Foreskin fibroblast (primary cell): ENCODE measurements at places on chromosomes 7 and 10.

DNA sequence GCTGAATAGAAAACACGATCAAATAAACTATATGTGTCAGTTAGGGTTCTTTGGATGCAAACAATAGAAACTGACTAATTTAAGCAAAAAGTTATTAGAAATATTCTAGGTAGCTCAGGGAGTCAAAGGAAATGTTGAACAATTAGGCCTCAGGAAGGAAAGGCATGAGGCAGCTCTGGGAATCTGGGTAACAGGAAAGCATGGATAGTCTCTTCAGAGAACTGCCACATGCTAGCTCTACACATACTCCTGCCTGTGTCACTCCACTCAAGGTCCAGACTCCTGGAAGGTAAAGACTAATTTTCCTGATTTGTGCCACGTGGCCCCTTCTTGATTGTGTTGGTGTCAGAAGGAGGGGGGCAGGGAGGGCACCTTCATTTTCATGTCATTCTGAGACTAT, 23.8 kb upstream of the PTTG1IP2 start:
- no peak for DNase-seq

GRCh38 chr10:118998183-118998582, 31.3 kb upstream of the NANOS1 start:
- DNase-seq = no peak

DNA sequence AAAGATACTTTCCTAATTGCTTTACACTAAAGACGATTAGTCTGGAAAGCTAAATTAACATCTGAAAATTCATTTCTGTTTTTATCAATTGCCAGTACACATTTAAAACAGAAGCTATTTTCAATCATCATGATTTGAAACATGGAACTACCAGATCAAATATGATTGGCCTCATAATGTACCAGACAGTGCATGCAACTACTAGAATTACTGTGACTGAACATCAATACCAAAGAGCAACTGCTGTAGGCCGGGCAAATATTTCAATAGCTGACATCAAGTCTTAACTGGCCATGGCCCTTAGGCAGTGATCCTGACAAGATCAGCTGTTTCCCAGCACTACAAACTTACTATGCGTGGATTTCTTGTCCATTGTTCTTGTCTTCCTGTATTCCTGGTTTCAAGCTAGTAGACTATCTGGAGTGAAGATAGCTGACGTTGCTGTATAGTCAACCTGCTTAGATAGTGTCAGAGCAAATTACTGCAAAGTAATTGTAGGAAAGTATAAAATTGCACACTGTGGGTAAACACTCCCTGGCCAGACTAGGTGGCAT, 21.7 kb upstream of the WNT16 start:
- DNase-seq = no peak

GRCh38 chr7:54864663-54865062, 105.7 kb upstream of the SEC61G start:
- no peak for DNase-seq

DNA sequence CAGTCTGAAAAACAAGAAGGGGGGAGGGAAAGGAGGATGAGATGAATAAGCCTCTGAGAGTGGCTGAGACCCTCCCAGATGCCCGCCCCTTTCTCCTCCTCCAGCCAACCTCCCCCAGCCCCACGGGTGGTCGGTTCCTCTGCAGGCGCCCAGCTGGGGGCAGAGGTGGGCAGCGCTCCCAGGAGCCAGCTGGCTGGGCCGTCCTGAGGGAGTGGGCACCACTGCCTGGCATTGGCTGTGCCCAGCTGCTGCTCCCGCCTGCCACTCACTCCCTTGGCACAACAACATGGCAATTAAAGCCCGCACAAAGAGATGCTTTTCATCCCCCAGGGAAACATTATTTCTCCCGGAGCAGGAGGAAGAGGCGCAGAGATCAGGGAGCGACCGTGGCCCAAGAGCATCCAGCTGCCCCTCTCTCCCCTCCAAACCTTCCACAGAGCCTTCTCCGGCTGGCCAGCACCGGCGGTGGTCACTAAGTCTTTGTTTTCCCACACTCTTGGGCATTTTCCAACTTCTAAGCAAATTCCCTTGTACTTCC, 107.2 kb downstream of the SPDYE5 start:
- no peak for DNase-seq

DNA sequence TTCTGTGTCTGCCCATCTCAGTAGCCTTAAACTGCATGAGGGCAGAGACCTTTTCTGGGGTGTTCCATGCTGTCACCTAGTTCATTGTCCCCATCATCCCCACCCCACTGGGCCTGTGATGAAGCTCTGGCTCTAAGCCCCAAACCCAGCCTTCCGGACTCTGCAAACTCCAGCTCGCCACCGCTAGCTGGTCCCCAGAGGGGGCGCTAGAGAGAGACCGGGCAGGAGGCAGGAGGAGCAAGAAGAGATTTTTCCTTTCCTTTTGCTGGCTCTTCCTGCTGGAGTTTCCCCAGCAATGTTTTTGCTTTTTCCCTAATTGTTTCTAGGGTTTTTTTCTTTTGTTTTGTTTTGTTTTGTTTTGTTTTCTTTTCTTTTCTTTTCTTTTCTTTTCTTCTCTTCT, 234.4 kb downstream of the TEX36 start:
- no peak for DNase-seq

DNA sequence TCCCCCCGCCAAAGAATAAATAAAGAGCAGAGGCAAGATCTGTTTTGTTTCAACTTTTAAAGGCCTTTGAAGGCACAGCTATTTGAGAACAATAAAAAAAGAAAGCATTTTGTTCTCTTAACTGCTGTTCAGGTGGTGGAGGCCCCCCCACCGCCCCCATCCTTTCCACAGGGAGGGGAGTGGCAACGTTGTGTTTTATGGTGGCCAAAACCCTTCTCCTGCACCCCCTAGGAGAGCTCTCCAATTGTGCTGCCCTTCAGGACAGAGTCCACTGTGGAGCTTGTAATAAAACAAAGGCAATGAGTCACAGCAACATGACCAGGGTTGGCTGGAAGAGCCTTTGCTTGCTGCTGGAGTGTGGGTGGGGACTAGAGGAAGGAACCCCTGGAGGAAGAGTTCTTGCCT, 987.9 kb downstream of the KCNMA1 start:
- DNase-seq = peak; percentile 80

DNA sequence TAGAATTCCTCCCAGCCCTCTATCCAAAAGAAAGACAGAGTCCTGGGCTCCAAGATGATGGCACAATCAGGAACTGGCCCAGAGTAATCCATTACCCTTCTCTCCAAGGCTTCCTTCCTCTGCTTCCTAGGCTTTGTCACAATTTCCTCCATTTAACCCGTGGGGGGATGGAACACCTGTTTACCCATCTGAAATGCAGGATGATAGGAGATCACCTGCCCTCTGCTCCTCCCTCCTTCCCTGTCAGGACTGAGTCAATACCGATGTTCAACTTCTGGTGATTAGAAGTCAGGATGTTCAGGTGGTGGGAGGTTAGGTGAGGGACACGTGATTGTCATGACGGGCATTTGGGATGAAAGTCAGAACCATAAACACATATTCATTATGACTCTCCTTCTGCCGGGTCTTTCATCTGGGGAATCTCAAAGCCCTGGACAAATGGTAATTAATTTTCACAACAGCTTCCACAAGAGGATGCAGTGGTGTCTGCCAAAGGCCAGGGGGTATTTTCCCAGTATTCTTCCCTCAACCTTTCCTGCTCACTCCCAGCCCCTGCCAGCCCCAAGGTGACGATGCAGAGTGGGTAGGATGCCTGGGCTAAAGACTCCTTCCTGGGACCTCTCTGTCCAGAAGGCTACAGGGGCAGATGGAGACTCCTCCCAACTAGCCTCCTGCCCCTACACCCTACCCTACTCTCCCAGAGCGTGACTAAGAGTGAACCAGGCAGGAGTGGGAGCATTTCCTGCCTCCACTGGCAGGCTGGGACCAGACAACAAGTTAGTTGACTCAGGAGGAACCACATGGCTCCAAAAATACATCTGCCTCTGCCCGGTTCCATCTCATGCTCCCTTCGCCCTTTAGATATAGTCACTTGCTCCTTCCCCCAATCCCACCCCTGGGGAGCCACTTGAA, 27.9 kb downstream of the DUSP5 start:
- DNase-seq = peak; percentile 82

- DNase-seq = peak; percentile 64
Measured at GRCh38 chr7:2530071-2530987, 10.8 kb downstream of the LFNG start.

DNA sequence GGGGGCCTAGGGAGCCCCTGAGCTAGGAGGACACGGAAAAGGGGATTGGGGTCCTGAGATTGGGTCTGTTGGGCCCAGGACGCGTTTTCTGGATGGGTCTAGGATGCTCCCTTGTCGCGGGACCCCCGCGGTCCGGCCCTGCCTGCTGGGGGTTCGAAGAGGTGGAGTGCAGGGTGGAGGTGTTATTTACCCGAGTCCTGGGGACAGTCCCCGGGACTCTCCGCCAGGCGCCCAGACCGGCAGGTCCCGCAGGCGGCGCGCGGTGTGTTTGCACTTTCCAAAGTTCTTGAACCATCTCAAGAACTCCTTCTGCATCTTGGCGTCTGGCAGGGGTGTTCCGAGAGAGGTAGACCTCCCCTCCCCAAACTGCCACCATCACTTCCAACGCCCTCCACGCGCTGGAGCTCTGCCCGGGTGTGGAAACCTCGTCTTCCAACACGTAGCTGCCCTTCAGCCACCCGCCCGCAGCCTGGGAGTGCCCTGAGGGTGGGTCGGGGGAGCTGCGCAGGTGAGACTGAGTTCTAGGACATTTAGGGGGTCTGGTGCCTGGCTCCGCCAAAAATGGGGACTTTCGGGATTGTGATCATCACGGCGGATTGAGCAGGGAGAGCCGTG, 569 bp downstream of the CAV1 start:
- peak; percentile 54 for DNase-seq

DNA sequence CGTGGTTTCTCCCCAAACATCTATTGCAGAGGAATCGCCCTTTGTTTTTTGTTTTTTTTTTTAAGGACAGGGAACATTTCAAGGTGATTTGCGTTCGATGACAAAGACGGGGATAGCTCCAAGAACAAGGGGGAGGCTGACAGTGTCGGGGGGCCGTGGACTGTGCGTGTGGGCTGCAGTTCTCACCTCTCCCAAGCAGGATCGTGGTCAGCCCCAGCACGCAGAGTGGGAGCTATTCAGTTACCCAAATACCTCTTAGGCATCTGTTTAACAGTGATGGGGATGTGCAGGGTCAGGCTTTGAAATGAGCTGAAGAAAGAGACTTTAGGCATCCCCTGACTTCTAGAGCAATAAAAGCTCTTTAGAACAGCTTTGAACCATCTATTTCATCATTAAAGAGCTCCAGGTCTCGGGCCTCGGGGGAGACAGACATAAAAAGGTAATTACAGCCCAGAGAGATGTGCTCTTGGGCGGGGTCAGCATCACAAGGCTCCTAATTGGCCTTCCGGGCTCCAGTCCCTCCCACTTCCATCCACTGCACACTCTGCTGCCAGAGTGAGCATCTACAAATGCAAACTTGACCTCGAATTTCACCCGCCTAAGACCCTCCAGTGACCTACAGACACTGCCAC, 97.3 kb downstream of the MYL10 start:
- no peak for DNase-seq

DNA sequence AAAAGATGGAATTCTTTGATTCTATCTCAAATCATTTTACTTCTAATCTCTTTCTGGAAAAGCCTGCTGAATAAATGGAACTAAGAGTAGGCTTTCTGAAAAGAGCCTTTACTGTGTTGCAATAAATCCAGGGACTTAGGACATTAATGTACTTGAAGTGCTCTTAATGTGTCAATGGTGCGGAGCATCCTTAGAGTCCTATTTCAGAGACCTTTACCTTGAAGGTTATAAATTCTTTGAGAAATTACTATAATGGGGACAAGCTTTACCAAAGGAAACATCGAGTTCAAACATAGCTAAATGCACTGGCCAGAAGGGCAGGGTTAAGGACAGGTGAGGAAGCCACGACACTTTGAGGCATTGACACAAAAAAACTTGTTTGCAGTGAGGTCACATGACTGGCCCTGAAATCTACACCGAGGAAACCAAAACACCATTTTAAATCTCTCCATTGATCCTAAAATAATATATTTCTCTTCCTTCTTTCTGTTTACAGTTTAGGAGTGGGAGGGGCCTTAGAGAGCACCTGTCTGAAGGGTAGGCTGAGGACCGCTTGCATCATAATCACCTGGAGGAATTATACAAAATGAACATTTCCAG, 48.1 kb upstream of the EXOC6 start:
- DNase-seq = no peak

DNA sequence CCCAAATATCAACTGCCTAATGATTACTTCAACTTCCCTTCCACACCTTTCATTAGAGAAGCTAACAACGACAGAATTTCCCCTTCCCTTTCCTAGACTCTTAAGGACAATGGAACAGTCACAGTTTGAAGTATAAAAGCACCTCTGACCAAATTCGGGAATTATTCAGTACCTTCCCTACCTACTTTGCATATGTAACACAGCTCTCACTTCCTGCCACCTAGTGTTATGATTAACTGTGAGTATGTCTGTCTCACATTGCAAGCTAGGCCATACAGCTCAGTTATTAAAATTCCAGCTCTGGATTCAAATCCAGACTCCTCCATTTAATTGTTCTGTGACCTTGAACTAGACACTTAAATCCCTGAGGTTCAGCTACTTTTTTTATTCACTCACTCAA, 44.8 kb upstream of the HPSE2 start:
- no peak for DNase-seq

GRCh38 chr7:22657479-22657878, 69.5 kb upstream of the IL6 start:
- DNase-seq = peak; percentile 57

- no peak for DNase-seq
Measured at GRCh38 chr7:21585070-21585724, 42.4 kb downstream of the DNAH11 start.

DNA sequence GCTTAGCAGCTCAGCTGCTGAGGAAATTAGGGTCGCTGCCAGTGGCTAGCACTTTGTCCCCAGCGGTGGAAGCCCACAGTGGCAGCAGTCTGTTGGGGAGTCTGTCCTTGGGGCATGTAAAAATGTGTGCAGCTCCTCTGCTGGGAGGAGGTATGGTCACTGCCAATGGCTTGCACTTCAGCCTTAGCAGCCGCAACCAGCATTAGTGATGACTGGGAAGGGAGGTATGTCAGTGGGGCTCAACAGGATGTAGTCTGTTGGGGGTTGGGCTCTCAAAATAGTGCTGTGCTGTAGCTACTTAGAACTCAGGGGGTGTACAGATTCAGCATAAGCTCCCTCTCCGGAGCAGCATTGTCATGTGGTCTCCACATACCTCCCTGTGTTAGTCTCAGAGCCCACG, 189.9 kb downstream of the ZEB1 start:
- DNase-seq = no peak

DNA sequence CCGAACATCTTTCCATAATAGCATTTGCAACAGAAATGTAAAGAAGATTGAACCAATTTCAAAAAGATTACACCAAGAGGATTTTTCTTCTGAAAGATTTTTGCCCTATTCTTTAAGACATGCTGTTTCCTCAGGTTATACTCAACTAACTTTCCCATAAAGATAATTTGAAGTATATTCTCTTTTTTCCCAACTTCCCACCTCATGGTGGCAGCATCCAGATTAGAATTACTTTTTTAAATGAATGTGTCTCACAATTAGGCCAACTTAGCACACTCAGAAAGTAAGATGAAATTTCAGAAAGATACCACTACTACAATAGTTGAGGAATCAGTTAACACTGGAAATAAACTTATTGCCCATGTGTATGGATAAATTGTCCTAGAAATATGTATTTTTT, 178.2 kb upstream of the CSTF2T start:
- DNase-seq = no peak
